ENCODE measurements at places on chromosomes 13 and 19.

- no peak for DNase-seq
Observed at GRCh38 chr19:14795078-14795721, 16.8 kb upstream of the ADGRE2 start.

GRCh38 chr13:44053208-44053607 is 173.5 kb downstream of the LACC1 start:
- no peak for DNase-seq

- DNase-seq, result no peak
Observed at GRCh38 chr13:45299194-45299593, 41.8 kb downstream of the TPT1 start.

- no peak for DNase-seq
Observed at GRCh38 chr13:30295116-30295515, 12.2 kb downstream of the KATNAL1 start.

All from DMS 273 treated with DMSO at 0.1 percent for 48 hours (cell line).